ENCODE measurements at places on chromosomes 5 and 9.

GRCh38 chr9:136829981-136830885, 12.0 kb upstream of the AJM1 start:
- no peak for DNase-seq

DNA sequence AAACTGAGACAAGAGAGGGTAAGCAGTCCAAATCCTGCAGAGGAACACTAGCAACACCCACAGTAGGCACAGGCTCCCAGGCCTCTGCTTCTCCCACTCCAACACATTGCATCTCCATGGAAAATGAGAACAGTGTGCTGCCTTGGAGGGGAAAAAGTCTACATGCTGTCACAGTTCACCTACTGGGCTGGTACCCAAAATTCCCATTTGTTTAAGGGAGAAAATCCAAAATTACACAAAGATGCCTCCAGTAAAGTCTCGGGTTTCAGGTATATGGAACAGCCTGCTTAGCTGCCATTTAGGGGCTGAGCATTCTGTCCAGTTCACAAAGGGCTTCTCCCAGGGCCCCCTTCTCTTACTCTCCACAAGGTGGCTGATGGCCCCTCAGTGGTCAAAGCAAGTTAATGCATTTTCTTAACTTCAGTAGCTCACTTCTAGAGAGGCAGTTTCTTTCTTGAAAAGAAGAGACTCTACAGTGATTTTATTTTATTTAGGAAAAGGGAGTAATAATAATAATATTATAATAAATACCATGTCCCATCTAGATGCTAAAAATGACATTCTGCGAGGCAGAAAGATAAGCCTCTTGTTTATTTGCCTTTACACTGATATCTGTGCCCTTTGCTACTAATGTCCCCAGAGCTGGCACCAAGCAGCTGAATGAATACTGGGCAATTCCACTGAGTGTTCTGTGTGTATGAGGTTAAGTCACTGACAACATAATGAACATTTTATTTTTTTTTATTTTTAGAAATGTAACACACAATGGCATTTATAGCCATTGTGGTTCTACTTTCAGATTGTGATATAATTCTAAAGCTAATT, 89.4 kb downstream of the RGS7BP start:
- DNase-seq: no peak

DNA sequence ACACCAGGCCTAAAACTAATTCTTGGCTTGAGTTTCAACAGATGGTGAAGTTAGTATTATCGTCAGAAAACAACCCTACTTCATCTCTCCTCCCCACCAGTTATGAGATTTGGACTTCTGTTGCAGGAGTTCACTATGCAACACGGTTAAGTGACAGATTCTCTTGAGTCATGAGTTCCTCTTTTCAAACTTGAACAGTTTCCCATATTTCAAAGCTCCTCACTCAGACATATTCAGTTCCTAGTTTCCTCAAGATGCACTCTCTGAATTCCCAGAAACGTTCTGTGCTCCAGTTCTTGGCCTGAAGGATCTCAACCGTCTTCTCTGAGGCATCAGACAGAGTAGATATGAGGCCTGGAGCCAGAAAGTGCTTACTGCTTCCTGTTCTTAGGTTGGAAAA, 7.3 kb upstream of the PTGER4 start:
- DNase-seq: no peak

GRCh38 chr5:31193591-31194467, at the start of gene CDH6:
TSS of gene CDH6 (plus strand) at chr5:31193686. CDS start at chr5:31267474, 73,788 bp downstream.
- DNase-seq: no peak

DNA sequence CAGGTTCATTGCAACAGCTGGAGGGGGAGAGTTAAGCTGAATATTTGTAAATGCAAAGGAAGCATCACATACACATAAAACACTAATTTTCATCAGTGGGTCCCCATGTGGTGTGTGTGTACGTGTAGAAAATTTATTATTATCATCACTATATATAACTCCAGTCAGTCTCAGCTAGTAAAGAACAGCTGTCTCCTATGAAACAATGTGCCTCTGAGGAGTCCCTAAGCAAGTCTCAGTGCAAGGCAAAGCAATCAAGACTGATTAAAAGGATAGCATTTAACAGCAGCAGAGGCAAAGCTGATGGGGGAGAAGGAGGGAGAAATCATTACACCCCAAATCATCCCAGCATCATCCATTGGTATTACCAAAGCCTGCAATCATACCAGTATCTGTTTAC, 104.2 kb upstream of the MARCHF11 start:
- no peak for DNase-seq

GRCh38 chr9:81565609-81566008, 123.7 kb downstream of the TLE1 start:
- DNase-seq: no peak

DNA sequence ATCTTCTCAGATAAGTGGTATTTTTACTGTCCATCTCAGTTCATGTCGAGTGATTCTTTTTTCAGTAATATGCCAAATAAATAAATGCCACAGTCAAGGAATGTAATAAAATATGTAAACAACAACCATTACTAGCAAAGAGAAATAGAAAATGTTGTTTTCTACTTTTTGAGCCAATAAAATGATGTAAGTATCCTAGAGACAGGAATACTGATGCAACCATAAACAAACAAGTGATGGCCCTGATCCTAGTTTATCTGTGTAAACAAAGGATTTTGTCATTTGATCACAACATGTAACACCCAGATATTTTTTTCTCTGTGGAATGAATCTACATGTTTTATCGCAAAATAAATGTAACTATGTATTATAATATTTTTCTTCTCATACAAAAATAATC, 1852.8 kb downstream of the EFNA5 start:
- no peak for DNase-seq

DNA sequence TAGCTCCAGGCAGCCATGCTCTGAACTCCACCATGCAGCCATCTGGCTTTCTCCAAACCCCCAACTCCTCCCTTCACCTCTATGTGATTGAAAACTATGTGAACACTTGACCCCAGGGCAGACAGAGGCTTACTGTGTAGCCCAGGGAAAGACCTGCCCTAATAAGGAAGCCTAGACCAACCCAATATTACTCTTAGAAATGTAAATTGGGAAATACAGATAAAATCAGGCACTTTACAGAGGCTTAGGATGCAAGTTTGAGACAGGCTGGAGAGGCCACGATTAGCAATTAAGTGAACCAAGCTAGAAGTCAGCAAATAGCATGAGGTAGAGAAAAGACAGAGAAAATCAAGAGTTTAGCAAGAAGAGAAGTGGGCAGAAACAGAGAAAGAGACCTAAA, 141.7 kb upstream of the ABCA1 start:
- DNase-seq: no peak

DNA sequence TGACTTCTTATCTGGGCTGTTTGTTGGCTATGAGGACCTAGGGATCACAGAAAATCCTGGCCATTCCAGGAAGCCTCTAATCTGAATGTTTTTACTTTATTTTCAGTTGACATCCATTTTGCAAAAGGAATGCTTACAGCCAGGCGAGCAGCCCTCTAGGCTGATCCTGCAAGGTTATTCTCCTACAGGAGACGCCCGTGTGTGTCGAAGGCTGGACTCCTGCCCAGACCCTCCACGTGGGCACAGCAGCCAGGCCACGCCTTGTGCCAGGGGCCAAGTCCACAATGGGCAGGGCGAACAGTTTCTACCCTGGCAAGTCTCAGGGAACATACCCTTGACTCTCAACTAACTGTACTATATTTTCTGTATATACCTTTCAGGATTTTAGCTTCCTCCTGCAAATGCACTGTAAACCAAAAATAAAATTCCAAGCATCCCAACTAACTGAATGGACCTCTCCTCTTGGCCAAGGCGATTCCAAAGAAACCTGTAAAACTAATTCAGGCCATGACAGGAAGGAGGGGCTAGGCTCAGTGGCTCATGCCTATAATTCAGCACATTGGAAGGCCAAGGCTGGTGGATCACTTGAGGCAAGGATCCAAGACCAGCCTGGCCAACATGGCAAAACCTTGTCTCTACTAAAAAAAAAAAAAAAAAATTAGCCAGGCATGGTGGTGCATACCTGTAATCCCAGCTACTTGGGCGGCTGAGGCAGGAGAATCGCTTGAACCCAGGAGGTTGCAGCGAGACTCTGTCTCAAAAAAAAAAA, 5.7 kb downstream of the CMBL start:
- DNase-seq: no peak

- no peak for DNase-seq
Measured at GRCh38 chr5:9125852-9126251, 420.0 kb downstream of the SEMA5A start.

- no peak for DNase-seq
Measured at GRCh38 chr9:78682216-78682615, 385.3 kb downstream of the PSAT1 start.

DNA sequence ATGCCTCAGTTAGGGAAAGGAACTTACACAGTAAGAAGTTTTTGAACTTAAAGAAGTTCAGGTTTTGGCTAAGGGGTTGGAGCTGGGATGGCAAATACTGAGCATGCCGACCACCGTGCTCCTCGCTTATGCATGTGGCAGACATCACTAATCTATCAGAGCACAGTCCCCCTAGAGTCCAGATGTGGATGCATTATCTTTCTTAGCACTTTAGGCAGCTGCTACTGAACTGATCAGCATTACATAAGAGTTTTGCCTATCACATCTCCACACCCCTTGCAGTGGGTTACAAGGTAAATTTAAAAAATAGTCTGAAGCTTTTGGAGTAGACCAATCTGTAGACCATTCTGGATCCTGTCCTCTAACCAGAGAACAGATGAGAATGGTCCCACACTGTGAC, 22.4 kb downstream of the MACIR start:
- DNase-seq: no peak

- no peak for DNase-seq
Measured at GRCh38 chr5:91329283-91329682, 53.8 kb downstream of the ARRDC3 start.

GRCh38 chr9:137295238-137295811, 6.7 kb downstream of the NRARP start:
- no peak for DNase-seq

DNA sequence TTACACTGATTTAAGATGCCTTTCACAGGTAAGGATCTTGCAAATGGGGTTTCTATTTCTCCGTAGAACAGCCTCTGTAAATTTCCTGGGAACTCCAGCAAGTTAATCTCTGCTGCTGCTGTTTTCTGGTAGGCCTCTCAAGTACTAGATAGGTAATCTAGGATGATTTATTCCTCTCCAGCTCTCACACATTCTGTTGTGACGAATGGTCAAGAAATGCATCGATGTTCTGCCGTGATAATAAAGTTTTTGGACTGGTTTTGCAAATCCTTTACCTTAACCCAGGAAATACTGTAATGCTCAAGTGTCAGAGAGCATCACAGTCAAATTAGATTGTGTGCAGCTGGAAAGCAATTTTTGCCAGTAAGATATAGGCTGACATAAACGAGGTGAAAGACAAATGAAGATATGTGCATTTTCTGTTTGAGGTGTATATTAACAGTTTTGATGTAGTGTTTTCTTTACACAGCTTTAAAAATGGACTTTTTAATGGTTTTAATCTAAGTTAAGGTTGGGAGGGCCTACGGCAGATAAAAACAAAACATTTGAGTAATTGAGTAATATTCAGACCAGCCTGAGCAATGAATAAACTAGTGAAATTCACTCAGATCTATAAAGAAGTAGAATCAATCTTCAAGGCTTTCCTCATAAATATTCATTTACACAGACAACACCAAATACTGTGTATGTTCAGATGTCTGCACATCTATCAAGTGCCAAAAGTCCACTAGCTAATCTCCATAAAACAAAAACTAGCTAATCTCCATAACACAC, 300.6 kb upstream of the EDIL3 start:
- no peak for DNase-seq

DNA sequence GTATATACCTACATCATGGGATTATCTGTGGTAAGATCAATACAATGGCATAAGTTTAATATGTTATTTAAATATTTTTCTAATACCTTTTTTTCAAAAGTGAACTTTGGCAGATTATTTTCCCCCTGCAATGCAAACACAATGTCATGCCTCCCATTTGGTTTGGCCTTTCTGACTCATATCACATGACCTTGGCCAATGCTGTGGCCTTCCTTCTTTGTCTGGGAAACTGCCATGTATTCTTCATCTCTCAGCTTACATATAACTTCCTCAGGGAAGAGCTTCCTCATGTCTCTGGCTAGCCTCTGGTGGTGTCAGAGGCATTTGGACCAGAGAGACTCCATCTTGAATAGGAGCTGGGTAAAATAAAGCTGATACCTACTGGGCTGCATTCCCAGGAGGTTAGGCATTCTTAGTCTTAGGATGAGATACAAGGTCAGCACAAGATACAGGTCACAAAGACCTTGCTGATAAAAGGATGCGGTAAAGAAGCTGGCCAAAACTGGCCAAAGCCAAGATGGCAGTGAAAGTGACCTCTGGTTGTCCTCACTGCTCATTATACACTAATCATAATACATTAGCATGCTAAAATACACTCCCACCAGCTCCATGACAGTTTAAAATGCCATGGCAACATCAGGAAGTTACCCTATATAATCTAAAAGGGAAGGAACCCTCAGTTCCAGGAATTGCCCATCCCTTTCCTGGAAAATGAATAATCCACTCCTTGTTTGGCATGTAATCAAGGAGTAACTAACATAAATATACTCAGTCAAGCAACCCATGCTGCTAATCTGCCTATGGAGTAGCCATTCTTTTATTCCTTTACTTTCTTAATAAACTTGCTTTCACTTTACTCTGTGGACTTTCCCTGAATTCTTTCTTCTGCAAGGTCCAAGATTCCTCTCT, 76.0 kb downstream of the C9orf153 start:
- no peak for DNase-seq

GRCh38 chr5:58412932-58413331, 47.0 kb downstream of the PLK2 start:
- no peak for DNase-seq

DNA sequence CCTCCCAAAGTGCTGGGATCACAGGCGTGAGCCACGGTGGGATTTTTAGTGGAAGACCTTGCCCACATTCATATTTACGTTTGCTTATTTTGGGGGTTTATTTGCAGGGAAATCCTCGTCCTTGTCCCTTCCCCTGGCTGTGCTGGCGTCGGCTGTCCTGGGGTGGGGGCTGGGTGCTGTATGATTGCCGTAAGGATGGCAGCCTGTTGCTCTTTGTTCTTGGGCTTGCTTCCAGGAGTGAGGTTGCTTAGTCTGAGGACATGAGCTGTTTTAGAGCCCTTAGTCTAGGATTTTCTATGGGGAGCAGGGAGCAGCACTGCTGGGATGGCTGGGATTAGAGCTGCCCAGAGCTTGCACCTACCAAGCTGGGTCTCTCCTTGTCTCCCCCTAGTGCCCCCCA, 85.8 kb upstream of the ASS1 start:
- no peak for DNase-seq

DNA sequence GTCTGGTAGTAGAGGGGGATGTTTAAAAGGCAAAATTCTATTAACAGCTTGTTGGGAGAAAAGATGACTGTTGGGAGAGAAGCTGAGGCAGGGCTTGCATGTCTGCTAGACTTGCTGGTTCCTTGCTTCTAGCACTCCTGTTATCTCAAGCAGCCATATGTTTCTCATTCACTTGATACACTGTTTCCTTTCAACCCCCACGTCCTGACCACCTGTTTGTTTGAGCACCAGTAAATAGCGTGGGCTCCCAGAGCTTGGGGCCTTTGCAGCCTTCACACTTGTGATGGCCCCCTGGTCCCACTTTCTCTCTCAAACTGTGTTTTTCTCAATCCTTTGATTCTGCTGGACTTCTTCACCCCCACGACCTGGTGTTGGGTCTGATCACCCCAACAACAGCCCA, 111.7 kb upstream of the TMEM161B start:
- no peak for DNase-seq

GRCh38 chr5:24510523-24510988, 134.2 kb downstream of the CDH10 start:
- DNase-seq: no peak

GRCh38 chr5:430214-430925, 12.6 kb upstream of the EXOC3 start:
- DNase-seq: no peak

Data from activated T-helper 1 cell treated with Interleukin-2 at 50 U/mL for 16 hours (primary cell).